ENCODE measurements at places on chromosomes 1 and 21. TPM values are rescaled to one million over a fixed set of nuclear protein-coding genes. Genes with fewer than 3 reads are reported as not detected.

DNA sequence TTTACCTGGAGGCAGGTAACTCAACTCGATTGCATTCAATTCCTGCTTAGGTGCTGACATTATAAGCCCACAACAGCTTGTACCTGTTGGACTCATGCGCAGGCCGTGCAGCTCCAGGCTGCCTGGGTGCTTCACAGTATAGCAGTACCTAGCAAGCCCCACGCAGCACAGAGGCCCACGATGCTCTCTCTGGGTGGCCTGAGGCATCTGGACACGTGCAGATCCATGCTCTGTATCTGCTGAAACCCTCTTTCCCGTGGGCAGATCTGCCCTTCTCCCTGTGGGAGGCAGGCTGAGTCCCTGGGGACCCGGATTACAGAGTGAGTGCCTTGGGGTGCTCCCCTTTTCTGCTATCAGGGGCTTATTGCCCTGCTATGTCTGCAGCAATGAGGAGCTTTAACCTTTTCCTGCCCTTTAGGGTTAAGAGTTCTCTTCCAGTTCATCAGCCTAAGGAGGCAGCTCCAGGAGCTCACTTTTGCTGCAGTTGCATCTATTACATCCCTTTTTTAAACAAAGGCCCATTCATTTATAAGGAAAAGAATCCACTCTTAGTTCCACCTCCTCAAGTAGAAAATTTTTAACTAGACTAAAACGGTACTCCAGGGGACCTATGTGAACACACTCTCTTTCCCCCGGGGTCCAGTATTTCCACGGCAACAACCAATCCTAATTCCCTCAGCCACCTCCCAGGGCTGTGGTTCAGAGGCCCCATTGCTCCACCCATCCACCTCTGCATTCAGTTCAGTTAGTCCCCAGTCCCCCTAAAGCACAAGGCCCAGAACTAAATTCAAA, 19.3 kb downstream of the ITPKB start:
- DNase-seq, result no peak

DNA sequence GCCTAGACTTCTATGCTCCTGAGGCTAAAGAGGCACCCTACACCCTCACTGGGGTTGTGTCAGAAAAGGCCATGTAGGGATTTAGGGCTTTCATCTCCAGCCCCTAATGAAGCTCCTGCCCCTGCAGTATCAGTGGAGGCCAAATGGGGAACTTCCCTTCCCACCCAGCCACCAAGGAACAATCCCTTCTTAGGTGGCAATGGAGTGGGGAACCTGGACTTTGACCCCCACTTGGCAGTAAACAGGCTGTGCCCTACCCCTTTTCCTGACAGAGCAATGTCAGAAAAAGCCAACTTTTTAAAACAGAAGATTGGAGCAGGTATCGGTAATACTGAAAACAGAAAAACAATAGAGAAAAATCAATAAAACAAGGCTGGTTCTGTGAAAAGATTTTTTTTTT, 35.5 kb upstream of the SLC19A2 start:
- DNase-seq, result no peak

- no peak for DNase-seq
Measured at GRCh38 chr1:44919400-44919799, 67.0 kb downstream of the EIF2B3 start.

DNA sequence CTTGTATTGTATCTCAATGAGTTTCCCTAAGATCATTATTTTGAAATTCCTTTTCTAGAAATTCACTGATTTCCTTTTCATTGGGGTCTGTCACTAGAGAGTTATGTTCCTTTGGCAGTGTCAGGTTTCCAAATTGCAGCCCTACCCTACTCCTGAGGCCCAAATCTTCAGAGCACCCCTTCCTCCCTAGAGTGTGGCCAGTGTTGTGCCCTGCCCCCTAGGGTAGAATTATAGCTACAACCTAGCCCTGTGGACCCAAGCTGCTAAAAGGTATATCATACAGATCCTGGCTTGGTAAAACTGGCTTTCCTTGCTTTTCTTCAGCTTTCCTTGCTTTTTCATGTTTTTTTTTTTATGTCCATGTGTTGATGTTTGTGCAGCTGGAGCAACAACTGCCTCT, 60.7 kb downstream of the DIPK1A start:
- DNase-seq, result no peak

- DNase-seq, result no peak
Measured at GRCh38 chr1:87399264-87399663, 70.6 kb downstream of the LMO4 start.

GRCh38 chr1:207009182-207009850, 23.2 kb downstream of the C1orf116 start:
- DNase-seq, result no peak

DNA sequence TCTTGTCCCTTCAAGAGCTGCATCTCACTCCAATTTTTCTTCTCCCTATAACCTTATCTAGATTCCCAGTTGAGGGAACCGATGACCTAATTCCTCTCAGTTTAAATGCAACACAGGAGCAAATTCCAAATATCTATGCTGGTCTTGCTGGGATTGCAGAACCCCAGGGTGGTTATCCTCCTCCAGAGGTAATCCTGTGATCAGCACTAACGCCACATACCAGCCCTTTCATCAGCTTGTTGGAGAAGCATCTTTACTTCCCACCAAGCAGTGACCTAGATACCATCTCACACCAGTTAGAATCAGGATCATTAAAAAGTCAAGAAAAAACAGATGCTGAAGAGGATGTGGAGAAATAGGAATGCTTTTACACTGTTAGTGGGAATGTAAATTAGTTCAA, 52.4 kb downstream of the SAMSN1 start:
- DNase-seq, result no peak

GRCh38 chr1:56222914-56223540, 356.3 kb downstream of the PLPP3 start:
- no peak for DNase-seq

ATP6V1G3 gene
- total RNA-seq, result not detected

MAP10 gene
- 2.6 TPM for total RNA-seq

KCNA10 gene
- total RNA-seq, result not detected

KCNJ15 gene
- total RNA-seq, result 0.72 TPM

LYPD8 gene
- not detected for total RNA-seq

GRCh38 chr1:230077011-230077410, 10.0 kb downstream of the GALNT2 start:
- no peak for DNase-seq

RGS18 gene
- total RNA-seq, result 1.4 TPM

GRCh38 chr1:18232052-18232451, 124.5 kb downstream of the IGSF21 start:
- no peak for DNase-seq

LGR6 gene
- total RNA-seq, result 2.9 TPM

- peak; percentile 54 for DNase-seq
Measured at GRCh38 chr1:235415008-235415904, 48.0 kb downstream of the TBCE start.

KRTAP19-3 gene
- total RNA-seq, result not detected

GRCh38 chr1:94083681-94084080, 37.3 kb downstream of the ABCA4 start:
- no peak for DNase-seq

DNA sequence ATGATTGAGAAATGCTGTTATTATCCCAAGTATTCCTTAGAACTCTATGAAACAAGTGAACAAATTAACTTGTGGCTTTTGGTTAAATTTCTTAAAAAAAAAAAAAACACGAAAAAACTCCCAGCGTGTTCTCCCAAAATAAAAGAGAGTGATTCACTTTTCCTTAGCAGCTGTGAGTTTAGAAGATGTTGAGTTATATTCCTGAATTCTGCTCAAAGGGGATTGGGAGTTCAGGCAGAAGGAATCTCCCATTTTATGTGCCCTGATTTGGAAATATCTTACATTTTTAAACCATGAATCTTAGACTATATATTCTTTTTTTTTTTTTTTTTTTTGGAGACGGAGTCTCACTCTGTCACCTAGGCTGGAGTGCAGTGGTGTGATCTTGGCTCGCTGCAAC, 34.3 kb downstream of the SMG7 start:
- DNase-seq, result no peak

GRCh38 chr1:227321035-227321434, 2.7 kb upstream of the CDC42BPA start:
- DNase-seq, result no peak

NPL gene
- total RNA-seq, result 3.9 TPM

DNA sequence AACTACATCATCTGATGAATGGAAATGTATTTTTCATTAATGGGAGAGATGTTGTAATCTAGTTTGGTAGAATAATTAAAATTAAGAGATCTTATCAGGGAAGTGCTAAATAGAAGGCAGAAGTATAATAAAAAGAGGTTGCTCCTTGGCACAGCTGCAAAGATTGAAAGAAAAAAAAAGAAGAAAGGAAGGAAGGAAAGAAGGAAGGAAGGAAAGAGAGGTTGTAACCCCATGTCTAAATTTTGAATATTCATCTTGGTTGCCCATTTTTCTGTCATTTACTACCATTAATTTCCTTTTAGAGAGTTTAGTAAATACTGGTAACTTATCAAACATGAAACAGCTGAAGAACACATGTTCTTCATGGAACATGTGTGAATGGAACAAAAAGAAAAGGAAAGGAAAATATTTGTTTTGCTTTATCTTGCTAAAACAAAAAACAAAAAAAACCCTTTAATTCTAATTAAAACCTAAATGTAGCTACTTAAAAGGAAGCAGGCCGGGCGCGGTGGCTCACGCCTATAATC, 10.5 kb upstream of the MDM4 start:
- DNase-seq, result no peak

SLC30A1 gene
- total RNA-seq, result 11.5 TPM
